RCC 7860 (cell line): ENCODE measurements at places on chromosomes 12 and 14.

DNA sequence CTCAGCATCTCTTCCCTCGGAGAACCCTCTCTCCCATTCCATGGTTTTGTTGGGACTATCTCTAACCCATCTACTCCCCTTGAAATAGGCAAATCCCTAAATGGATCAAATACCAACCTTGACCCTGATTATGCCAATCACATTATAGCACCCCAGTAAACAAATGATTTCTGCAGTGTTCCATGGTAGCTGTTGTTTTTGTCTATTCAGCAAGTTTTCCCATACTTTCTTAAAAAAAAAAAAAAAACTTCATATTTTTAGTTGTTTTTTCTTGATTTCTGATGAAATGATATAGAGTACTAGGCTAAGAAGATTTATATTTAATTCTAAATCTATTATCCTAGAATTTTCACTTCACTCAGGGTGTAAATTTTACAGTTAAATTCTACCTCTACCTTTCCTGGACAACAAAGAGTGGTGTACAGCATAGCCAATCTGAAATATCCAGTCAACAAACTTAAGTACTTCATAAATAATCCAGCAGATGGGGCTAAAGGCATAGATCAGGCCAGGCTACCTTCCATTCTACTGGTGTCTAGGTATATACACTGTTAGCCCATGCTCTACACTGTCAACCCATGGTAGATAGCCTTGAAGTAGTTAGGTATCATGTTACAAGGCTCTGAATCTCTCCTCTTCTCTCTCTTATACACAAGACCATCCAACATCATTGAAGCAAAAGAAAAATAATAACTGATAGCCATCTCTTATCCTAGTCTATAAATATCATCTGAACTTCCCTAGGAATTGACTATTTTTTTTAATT lies 82.2 kb downstream of the PLEKHG7 start:
- DNase-seq: peak; percentile 74

DNA sequence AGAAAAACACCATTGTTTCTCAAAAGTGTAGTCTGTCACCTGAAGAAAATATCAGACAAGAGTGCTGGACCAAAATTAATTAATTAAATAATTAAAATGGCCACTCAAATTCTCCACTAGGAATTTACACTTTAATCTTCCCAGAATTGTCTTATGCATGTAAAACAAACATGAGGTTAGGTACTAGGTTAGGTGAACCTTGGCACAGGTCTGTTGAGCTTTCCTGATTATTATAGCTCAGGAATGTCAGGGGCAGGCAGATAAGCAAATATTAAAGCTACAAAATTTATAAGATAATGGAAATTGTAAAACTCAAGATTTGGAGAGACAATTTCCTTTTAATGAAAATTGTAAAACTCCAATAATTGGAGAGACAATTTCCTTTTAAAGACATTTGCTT lies 253.2 kb downstream of the BMP4 start:
- no peak for DNase-seq

DNA sequence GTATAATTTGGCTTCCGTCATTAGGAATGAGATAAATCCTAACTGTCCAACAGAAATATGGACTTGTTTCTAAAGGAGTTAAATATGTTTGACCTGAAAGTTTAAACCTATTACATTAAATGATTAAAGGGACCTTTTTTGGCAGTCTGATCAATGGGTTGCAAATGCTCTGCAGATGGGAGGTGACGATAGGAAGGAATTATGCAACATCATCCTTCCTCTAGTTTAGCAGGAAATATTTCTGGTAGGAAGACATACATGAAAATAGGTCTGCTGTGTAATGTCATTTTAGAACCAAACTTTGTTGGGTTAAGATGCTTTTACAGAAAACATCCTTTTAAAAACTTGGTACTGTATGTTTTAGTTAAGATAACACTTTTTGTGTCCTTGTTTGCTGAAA lies 2.6 kb downstream of the LRRC10 start:
- no peak for DNase-seq

DNA sequence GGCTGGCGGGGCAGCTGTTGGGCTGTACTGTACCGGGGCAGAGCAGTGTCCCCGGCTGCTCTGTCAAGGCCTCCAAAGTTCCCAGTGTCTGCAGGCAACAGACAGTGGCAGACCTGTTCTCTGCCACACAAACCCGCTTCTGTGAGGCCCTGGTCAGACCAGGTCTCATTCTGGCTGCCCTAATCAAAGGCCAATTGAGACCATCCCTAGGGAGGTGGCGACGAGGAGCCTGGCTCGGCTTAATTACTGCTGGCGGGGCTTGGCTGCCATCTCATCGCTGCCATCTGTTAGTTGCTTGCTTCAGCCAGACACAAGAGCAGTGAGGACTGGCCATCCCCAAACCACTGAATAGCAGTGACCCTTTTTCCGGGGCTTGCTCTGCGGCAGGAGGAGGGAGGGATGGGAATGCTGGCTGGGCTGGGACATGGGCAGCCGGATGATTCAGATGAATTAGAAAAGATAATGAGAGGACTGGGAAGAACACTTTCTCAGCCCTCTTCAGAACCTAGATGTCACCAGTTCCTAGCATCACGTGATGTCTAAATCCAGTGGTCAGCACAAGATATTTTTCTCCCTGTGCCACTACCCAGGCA lies 24.5 kb downstream of the ERG28 start:
- DNase-seq: no peak

DNA sequence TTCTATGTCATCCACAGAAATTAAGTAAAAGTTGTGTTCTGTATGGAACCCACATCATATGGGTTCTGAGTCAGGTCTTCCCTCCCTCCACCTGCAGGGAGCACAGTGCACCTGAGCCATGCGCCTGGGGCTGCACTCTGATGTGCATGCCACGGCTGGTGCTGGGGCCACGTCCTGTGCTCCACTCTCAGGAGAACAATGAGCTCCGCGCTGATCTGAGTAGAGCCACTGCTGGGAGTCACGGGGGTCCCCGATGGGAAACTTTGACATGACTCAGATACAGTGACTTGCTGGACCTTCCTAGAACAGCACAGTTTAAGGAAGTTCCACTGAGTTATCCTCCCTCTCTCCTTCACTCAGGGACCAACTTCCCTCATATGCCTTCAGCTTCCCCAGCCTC lies 683.4 kb downstream of the TMEM121 start:
- DNase-seq: no peak

DNA sequence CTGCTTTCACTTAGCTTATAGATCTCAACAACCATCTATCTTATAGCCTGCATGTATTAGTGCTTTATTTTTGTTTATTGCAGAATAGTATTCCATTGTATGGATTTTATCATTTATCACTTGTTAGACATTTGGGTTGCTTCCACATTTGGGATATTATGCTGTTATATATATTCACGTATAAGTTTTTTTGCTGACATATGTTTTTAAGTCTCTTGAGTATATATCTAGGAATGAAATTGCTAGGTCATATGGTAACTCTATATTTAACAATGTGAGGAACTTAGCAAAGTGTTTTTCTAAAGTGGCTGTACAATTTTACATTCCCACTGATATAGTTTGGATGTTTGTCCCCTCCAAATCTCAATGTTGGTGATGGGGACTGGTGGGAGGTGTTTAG lies 208.1 kb downstream of the CPNE8 start:
- no peak for DNase-seq

- DNase-seq: peak; percentile 56
These were observed at the start of gene VSIG10 for GRCh38 chr12:118103601-118104382. Gene VSIG10, minus strand, starts transcription at chr12:118104011. Its CDS starts 340 bp downstream, at chr12:118103671.

DNA sequence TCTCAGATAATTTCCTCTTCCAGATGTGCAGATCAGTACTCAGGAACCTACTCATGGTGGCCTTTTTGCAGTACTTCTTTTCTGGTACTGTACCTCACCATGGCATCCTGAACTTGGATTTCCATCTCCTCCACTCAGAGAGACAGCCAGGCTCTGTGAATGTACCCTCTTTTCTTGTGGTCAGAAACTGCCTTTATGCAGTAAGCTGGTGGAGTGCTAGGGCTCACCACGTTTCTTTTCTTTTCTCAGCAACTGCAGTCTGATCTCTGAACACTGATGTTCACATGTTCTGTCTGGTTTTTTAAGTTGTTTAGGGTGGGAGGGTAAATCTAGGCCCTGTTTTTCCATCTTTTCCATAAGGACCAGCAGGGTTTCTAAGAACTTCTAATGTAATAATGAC lies 99.8 kb upstream of the NRXN3 start:
- DNase-seq: no peak

DNA sequence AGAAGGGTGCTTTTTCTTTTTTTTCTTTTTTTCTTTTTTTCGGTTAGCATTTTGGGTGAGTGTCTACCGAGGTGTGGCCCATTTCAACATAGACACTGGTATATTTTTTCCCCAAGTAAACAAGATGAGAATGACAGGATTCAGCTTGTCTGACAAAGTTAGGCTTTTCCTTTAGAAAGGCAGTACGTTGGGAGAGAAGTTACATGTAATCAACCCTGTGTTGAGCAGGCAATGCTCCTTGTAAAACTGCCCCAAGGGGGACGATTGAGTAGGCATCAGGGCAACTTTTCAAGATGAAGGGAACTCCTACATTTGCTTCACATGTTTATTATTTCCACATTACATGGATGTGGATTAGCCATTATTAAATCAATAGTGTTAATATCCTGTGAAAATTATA lies 1.7 kb downstream of the EMP1 start:
- DNase-seq: no peak

GRCh38 chr14:74853581-74853980 lies 22.4 kb downstream of the PROX2 start:
- no peak for DNase-seq

DNA sequence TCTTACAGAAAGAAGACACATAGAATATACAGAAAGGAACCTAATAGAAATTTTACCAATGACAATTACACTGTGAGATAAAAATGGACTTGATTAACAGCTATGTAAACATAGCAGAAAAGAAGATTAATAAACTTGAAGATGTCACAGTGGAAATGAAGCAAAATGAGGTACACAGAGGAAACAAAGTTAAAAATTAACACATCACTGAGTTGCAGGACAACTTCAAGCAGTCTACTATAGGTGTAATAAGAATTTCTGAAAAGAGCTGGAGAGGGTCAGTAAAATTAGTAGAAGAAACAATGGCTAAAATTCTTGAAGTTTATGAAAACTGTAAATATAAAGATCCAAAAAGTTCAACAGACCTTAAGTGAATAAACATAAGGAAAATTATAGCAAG lies 738.7 kb downstream of the C12orf50 start:
- no peak for DNase-seq

- peak; percentile 32 for DNase-seq
These were observed 366.2 kb upstream of the KITLG start for GRCh38 chr12:88946372-88946997.

DNA sequence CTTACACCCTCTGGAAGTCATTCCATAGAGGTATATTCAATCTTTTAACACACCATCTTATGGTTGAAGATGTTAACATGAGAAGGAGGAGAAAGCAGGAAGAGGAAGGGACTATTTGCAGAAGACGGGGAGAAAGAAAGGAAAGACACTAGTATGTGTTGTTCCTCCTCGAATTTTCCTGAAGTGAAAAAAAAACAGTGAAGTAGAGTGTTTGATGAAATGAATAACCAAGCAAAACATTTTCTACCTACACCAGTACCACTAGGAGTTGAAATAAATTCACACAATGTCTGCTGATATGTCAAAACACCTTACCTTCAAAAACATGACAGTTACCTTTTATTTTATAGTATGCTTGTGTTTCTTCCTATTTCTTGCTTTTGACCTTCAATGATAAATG lies 1.4 kb upstream of the CNOT2 start:
- no peak for DNase-seq

DNA sequence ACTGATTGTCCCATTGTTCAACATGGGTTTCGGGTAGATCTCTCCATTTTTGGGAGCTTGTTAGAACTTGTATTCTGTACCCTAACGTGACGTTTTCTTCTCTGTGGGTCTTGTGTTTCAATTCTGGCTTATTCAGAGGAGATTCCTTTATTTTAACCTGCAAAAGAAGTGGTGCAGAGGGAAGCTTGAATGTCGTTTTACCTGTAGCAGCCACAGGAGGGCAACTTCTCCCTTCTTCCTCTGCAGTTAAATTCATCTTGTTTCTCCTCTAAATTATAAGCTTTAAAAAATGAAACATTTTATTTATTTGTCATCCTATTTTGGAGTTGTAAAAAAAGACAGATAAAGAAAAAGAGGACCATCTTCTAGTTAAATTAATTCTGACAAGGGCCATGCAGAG lies 13.7 kb upstream of the CLEC4D start:
- no peak for DNase-seq

DNA sequence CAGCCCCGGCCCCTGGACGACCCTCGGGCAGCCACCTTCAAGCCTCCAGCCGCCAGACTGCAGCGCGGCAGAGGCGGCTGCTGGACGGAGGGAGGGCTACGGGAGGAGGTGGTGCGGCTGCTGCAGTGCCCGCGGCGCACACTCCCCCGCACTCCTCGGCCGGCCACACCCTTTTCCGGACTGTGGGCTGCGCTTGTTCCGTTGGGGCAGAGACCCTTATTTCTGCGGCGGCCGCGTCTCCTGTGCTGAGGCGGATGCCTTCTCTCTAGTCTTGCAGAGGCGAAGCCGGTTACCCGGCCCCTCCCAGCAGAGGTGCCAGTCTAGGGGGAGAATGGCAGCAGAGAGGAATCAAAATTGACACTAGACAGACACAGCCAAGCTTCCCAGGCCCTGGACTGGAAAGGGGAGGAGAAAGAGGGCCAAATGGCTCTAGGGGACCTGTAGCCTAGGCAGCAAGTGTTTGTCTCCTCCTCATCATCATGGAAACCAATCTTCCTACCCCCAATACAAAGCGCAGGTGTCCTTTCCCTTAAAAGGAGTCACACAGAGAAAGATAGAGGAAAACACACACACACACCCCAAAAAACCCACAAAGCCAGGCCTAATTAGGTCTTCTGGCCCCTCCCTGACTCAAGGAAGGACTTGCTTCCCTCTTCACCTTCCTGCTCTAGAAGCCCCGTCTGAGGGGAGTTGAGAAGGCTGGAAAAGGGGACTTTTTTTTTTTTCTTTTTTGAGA lies 1.3 kb downstream of the ESYT1 start:
- DNase-seq: peak; percentile 43

DNA sequence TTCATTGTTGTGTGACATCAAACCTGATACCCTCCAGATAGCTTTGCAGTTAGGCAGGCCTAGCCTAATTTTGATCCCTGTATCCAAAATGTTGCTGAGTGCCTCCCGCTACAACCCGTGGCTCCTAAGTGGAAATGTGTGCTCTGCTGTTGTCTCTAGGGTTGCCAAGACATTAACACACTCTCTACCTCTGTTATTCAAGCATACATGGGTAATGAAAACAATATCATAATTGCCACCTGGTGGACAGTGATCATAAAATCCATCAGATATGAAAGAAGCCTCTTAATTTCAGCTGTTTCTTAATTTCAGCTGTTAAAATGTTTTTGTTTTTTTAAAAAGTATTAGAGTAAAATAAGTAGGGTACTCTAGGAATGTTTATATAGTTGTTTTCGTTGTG lies 93.5 kb downstream of the PLEKHA5 start:
- peak; percentile 37 for DNase-seq

GRCh38 chr14:104433401-104434213 lies 146.0 kb upstream of the C14orf180 start:
- DNase-seq: no peak

DNA sequence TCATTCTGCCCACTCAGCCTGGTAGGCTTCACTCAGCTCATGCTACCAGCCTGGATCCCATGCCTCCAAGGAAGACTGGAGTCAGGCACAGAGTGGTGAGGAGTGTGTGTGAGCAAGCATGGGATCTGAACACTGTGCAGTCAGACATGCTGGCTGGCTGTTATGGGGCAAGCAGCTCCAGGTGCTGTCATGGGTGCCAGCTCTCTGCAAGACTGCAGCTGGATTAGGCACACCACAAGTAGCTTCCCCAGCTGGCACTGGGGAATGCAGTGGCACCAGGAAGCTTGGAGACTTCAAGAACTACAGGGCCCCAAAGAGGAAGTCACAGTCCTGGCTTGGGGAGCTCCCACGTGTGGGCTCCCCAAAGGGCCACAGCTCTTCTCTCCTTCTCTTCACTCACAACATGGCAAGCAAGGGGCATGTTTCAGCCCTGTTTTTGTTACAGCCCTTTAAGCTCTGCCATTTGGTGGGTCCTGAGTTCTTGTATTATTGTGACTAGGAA lies 202.5 kb downstream of the VRK1 start:
- no peak for DNase-seq
